ENCODE measurements at places on chromosomes 4 and X.

- no peak for DNase-seq
Observed at GRCh38 chrX:74527350-74527749, 87.1 kb downstream of the RLIM start.

DNA sequence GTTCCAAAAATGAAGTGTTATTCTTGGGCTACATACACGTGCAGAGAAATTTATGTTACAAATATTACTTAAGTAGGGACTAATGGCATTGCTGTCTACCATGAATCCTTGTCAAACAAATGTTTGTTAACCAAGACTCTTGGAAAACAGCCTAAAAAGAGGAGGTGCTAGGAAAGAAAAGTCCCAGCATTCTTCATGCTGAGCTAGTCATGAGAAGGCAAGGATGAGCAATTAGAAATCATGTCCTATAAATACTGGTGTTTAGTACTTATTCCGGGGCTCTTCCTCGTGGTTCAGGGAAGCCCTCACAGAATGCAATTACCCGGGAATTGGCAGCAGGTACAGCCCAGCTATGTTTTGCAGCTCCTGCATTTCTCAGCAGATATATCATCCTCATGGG lies 378.1 kb upstream of the FTHL17 start:
- DNase-seq, result no peak

DNA sequence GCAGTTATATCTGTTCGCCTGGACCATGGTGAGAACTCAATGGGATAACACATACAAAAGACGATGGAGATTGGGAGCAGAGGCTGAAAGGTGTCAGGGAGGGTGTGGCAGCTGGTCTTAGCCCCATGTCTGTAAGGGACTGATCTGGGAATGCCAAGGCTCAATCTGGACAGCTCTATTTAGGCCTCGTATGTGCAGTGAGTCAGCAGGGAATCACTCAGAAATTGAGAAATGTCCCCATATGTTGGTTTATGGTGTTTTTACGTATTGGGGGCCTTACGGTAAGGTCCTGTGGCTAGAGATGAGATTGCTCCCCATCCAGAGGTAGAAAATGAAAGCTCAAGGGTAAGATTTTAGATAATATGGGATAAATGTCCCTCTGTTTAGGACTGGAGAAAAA lies 71.4 kb upstream of the TTC29 start:
- DNase-seq, result no peak

GRCh38 chr4:186644311-186644638 lies 79.4 kb downstream of the FAT1 start:
- no peak for DNase-seq

DNA sequence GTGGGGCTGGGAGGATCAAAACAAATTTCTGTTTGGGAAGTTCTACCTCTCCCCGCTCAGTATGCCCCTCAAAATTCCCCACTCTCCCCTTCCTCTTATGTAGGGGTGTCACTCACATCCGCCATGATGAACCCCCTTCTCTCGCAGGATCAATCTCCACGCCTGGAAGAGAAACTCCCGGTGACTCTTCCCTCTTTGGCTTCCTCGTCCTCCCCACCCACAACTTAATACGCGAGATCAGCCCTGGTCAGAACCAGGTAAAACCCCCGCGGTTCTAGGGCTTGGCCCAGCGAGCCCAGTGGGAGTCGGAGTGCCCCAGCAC lies 427 bp downstream of the LAMTOR3 start:
- DNase-seq, result no peak

DNA sequence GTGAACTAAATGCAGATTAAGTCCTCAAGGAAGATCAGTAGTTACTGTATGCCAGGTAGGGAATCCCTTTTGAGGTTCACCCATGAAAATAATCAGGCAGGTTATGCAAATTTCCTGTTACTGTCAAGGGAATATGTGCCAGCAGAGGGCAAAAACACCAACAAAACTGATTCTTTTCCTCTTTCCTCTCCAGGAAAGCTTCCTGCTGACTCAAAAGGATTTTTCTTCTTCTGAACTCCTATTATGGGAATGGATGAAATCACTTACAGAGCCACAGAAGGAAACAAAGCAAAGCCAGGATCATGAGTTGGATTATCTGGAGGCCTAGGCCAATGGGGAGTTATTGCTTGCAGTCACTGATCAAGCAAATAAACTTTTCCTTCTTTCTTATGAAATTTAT lies 49.7 kb downstream of the TMPRSS11F start:
- no peak for DNase-seq

DNA sequence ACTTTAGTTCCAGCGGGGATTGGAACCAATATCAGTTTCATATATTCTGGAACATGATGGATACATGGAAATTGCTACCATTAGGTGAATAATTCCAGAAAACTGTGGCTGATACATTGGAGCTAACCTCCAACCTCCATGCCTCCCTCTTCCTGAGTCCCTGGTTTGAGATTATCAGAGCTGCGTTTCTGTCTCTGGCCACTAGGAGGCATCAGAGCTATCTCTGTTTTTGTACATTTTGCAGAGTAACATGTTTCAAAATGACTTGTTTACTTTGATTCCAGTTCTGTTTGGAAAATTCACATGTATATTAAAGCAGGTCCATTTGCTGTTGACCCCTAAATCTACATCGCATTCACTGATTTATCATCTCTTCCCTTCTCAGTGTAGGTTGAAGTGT lies 2.4 kb upstream of the RAB40AL start:
- peak; percentile 51 for DNase-seq

- no peak for DNase-seq
Observed at GRCh38 chr4:173289353-173289727, 44.8 kb downstream of the HMGB2 start.

DNA sequence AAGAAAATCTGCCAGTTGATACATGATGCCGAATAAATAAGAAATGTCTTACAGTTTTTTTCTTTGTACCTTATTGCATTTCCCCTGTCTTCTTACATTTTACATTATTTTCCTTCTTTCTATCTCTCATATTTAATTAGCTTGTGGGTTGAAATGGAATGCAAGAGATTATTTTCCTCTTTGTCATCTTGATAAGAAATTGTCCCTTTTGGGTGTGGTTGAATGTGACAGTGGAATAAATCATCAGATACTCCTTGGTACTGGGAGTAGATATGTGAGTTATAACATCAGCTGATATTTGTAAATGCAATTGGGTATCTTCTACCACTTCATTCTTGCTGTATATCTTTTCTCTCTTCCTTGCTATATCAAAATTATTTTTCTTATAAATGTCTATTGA lies 997.4 kb downstream of the RAPGEF2 start:
- no peak for DNase-seq

- no peak for DNase-seq
Observed at GRCh38 chr4:126233483-126233882, 918.7 kb downstream of the FAT4 start.

DNA sequence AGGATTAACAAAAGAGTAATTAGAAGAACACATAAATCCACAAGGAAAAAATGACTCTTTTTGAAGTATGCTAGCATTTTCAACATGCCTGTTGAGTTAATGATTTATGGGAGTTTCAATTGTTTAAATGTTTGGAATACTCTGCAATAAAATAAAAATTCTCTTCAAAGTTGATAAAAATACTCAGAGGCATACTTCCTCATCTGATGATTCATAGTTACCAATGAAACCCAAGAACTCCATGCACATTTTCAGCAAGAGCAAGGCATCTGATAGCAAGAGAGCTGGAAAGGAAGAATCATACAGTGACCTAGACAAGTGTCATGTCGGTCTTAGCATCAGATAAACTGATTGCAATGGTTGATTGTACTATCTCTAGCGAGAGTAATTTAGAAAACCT lies 443.7 kb upstream of the ATOH1 start:
- DNase-seq, result no peak

- no peak for DNase-seq
Observed at GRCh38 chrX:28876408-28876807, 289.2 kb downstream of the IL1RAPL1 start.

DNA sequence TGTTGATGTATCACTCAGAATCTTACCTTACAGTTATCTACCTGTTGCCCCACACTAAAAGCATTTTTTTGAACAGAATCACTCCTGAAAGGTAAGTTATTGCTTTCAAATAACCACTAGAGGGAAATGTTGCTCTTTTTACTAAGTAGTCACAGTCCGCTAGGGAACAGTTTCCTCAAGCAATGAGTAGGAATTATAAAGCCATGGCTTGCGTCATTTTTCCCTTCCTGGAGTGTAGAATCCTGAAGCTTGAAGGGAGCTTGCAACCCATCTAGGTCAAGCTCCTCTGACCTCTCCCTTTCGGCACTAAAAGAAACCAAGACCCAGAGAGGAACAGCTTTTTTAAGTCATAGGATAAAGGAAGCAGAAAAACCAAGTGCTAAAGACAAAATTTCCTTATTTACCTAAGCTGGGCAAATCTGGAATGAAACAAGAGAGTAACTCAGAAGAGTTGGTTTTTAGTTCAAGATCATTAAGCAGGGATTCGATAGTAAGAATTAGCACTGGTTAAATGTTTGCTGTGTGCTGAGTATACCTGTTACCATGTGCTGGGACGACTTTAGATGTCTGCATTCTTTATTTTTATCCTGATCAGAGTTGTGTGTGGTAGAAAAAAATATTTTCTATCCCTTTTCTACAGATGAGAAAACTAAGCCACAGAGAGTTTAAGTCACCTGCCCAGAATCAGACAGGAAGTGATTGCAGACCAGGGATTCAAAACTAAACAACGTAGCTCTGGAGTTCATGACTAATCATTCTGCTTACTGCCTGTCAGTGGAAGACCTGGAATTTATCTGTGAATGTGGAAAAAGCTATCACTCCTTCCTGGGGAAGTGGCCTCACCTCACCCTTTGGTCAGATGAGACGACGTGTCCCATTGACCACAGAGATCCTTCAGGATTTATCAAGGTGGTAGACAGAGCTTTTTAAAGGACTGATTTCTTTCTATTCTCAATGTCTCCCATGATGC lies 631.5 kb downstream of the RAB28 start:
- no peak for DNase-seq

- DNase-seq, result no peak
Observed at GRCh38 chr4:39446483-39446841, 12.3 kb downstream of the RPL9 start.

DNA sequence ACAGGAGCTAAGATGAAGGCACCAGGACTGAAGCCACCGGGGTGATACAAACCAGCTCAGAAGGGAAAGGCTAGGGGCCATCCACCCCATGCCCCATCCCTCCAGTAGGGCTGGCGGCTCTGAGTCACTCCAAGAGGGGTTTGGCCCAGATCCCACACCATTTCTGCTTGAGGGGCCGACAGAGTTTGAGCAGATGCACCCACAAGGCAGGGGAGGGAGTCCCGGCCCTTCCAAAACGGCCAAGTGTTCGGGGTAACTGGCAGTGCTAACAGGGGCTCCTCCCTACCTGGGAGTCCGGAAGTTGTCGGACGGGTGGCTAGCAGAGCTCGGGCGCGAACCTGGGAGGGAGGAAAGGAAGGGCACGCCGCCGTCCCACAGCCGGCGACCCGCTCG lies 412 bp downstream of the SLC10A3 start:
- peak; percentile 37 for DNase-seq

GRCh38 chrX:7266288-7266687 lies 118.3 kb upstream of the PUDP start:
- DNase-seq, result no peak

GRCh38 chrX:2284601-2285000 lies 216.2 kb downstream of the DHRSX start:
- no peak for DNase-seq

GRCh38 chr4:106351016-106351415 lies 17.6 kb downstream of the GIMD1 start:
- DNase-seq, result no peak

DNA sequence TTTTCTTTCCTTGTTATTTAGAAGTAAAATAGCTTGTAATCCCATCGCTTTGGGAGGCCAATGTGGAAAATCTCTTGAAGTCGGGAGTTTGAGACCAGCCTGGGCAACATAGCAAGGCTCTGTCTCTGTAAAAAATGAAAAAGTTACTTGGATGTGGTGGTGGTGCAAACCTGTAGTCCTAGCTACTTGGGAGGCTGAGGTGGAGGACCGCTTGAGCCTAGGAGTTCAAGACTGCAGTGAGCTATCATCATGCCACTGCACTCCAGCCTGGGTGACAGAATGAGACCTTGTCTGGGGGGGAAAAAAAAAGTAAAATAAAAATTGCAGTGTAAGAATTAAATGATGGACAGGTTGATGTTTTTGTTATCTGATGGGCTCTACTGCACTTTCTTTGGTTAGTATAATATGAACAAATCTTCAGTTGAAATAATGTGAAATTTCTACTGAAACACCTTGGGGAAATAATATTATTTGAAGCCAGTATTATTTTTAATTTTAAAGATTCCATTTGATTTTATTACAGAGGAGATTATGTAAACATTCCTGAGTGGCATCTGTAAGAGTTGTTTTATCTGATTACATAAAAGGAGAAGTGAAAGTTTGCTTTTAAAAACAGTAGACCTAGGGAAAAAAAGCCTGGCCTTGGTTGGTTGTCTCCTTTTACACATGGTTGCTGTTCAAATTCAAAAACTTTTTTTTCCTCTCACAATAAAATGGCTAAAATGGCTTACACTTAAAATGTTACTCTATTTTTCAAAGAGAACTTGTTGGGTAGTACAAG lies 10.5 kb upstream of the NDUFC1 start:
- no peak for DNase-seq

GRCh38 chr4:158610790-158611189 lies 60.9 kb downstream of the C4orf46 start:
- no peak for DNase-seq

- peak; percentile 21 for DNase-seq
Observed at GRCh38 chr4:3324093-3324815, 31.4 kb downstream of the RGS12 start.

- DNase-seq, result no peak
Observed at GRCh38 chrX:27598312-27598711, 8.2 kb downstream of the DCAF8L2 start.

GRCh38 chrX:39693298-39693697 lies 404.5 kb downstream of the BCOR start:
- no peak for DNase-seq

GRCh38 chr4:86496094-86497080 lies 97.7 kb upstream of the PTPN13 start:
- DNase-seq, result peak; percentile 33

DNA sequence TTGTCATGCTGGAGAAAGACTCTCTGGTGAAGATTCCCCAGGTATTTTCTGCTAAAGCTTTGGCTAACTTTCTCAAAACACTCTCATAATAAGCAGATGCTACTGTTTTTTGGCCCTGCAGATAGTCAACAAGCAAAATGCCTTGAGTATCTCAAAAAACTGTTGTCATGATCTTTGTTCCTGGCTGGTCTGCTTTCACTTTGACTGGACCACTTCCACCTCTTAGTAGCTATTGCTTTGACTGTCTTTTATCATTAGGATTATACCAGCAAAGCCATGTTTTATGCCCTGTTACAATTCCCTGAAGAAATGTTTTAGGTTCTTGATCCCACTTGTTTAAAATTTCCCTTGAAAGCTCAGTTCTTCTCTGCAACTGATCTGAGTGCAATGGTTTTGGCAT lies 231.5 kb downstream of the SLC7A11 start:
- no peak for DNase-seq

DNA sequence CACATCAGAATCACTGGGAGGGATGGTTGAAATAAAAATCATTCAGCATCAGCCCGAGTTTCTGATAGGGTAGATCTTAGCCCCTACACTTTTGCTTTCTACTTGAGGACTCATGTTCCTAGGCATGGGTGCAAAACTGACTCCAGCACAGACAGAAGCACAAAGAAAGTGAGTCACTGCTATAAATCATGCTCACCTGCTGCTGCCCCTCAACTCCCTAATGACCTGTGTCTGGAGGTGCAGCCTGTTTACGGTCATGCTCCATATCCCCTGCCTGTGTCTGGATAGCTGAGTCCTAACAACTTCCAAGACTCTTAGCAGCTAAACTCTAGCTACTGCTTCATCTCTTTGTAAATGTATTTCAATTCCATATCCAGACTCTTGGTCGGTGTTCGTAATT lies 57.8 kb downstream of the ADGRA3 start:
- DNase-seq, result no peak
